ENCODE measurements at places on chromosomes 3 and 15. TPM values are rescaled to one million over a fixed set of nuclear protein-coding genes. Genes with fewer than 3 reads are reported as not detected.
A peak's percentile ranks its signal among the peaks of the same experiment; 100 is the strongest.

DNA sequence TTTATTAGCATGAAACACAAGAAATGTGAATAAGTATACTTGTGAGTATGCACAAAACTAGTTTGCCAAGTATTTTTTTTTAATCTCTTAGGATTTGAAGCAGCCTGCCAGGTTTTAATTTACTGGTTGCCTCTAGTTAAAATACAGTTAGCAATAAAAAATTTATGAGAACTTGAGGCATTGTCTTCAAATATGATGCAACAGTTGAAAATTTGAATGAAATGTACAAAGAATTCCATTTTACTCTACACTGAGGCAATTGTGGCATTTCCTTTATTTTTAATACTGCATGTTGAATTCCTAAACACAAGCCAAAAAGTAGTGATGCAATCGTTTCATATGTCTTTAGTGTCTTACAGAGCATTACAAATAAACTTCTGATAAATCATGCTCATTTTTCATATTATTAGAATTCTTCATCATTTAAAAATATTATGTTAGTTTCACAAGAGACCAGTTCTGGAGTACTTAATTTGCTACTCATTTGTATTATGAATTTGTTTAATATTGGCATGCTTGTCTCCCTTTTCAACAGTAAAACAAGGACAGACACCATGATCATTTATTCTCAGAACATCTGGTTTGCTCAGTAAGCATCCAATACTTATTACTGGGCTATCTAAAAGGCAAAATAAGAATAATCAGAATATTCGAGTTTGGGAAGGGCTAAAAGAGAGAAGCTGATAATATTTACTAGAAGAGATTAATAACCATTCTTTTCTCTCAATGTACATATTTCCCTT is 124.8 kb upstream of the PTX3 start:
- H3K27me3 ChIP-seq, result no peaks in the 10 kb centered on the region
- H3K36me3 ChIP-seq, result no peaks in the 10 kb centered on the region
- no peak overlapping the region for H3K4me3 ChIP-seq
- H3K4me1 ChIP-seq, result peaks cover 4% of the 10 kb centered on the region
- peak; percentile 98 for DNase-seq
- H3K27ac ChIP-seq, result peak overlapping the region; percentile 29

GRCh38 chr15:93649691-93650235 is 560.8 kb upstream of the RGMA start:
- no peak overlapping the region for H3K4me3 ChIP-seq
- DNase-seq, result no peak
- no peaks in the 10 kb centered on the region for H3K4me1 ChIP-seq
- no peaks in the 10 kb centered on the region for H3K36me3 ChIP-seq
- no peaks in the 10 kb centered on the region for H3K27me3 ChIP-seq
- H3K27ac ChIP-seq, result no peak overlapping the region

PARP15 gene
- total RNA-seq, result 0.26 TPM

DNA sequence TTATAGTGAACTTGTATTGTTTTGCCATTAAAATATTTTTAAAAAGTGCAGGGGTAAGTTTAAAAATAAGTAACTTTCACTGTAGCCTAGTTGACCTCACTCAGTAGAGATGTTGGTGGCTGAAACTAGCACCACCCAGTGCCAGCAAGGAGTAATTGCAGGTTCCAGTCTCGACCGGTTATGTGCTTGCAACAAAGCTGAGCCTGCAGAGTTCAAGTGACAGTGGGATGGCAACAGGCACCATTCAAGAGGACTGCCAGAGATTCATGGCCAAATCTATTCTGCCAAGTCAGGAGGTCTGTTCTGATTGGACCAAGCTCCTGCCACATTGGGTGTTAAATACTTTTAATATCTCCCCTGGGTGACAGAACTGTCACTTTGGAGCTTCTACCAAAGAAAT is 2.7 kb downstream of the ADAMTS7 start:
- no peak overlapping the region for H3K4me3 ChIP-seq
- H3K27me3 ChIP-seq, result peaks cover 3% of the 10 kb centered on the region
- H3K4me1 ChIP-seq, result peaks cover 10% of the 10 kb centered on the region
- H3K27ac ChIP-seq, result no peak overlapping the region
- no peaks in the 10 kb centered on the region for H3K36me3 ChIP-seq

ENTPD3 gene
- under 0.01 TPM for total RNA-seq

GPX1 gene
- 447 TPM for total RNA-seq

LSMEM2 gene
- not detected for total RNA-seq

GRCh38 chr15:63655683-63656372 is 58.6 kb downstream of the FBXL22 start:
- no peaks in the 10 kb centered on the region for H3K4me1 ChIP-seq
- no peak for DNase-seq
- no peak overlapping the region for H3K4me3 ChIP-seq
- H3K36me3 ChIP-seq, result peaks cover 8% of the 10 kb centered on the region
- no peak overlapping the region for H3K27ac ChIP-seq
- no peaks in the 10 kb centered on the region for H3K27me3 ChIP-seq

EBLN2 gene
- 3.0 TPM for total RNA-seq

DNA sequence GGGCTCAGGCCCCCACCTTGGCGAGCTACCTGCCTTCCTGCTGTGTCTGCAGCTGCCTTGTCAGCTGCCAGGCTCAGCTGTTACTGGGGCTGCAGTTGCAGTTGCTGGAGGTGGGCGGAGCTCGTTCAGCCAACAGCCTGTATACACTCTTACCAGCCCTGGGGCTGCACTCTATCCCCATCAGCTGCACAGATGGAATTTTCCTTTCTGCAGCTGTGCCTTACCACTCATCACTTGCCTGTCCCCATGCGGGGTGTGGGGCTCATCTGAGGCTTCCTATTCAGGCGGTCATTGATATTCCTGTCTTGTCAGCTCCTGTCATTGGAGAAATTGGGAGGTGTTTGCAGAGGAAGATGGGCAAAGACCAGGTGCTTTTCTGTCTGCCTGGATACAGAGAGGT is 9.1 kb upstream of the SYN2 start:
- no peak for DNase-seq
- no peak overlapping the region for H3K4me3 ChIP-seq
- H3K4me1 ChIP-seq, result no peaks in the 10 kb centered on the region
- H3K27ac ChIP-seq, result no peak overlapping the region
- H3K27me3 ChIP-seq, result no peaks in the 10 kb centered on the region

BFSP2 gene
- not detected for total RNA-seq

- H3K4me1 ChIP-seq, result peaks cover 2% of the 10 kb centered on the region
- no peak overlapping the region for H3K27ac ChIP-seq
- H3K4me3 ChIP-seq, result no peak overlapping the region
Observed at GRCh38 chr3:29307295-29307694, 26.4 kb downstream of the RBMS3 start.

FETUB gene
- not detected for total RNA-seq

DNA sequence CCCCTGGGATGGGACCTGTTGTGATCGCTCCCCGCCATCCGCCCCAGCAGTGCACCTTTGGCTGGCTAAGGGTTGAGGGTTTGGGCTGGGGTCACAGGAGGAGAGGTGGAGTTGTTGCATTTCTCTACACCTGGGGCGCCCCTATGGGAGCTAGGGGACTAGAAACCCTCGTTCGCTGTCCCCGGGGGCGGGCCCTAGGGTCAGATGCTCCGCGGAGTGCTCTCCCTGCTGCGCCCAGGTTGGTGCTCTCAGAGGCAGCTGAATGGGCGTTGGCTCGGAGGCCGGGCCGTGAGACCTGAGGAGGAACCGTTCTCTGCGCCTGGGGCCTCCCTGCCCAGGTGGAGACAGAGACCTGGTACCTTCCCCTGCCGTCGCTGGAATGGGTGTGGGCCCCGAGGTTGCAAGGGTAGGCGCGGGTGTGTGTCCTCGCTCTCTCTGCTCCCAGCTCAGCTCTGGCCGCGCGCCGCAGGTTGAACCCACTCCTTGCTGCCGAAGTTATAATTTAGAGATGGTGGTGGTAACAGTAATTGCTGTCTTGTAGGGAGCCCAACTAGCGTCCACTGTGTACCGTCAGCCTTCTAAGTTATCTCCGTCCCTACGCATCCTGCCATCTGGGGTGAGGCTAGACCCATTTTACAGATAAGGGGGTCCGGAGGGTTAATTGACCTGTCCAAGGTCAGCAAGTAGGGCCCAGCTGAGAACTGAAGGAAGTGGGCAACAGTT is 965 bp downstream of the FLNB start:
- DNase-seq, result no peak
- no peaks in the 10 kb centered on the region for H3K27me3 ChIP-seq
- H3K4me3 ChIP-seq, result peak overlapping the region; percentile 89
- peaks cover 16% of the 10 kb centered on the region for H3K4me1 ChIP-seq
- H3K36me3 ChIP-seq, result no peaks in the 10 kb centered on the region

ATRIP gene
- 3.0 TPM for total RNA-seq

- H3K36me3 ChIP-seq, result no peaks in the 10 kb centered on the region
- DNase-seq, result peak; percentile 68
- no peak overlapping the region for H3K27ac ChIP-seq
- no peak overlapping the region for H3K4me3 ChIP-seq
Observed at GRCh38 chr3:116770815-116771450, 61.4 kb downstream of the TUSC7 start.

DNA sequence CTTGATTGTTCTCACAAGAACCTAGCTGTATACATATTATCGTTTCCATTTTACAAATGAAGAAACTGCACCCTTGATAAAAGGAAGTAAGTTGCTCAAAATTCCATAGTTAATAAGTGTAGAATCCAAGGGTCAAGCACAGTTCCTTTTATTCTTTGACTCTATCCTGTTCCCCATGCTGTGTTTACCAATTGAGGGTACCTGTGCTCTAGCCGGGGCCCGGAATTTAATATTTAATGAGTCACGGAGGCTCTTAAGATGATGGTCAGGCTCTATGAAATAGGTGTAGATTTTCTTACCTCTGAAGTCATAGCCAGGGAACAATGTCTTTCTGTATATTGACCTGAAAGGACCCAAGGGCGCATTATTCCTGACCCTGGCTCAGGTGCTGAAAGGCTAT is 65.2 kb downstream of the LPP start:
- no peak overlapping the region for H3K4me3 ChIP-seq
- no peak for DNase-seq
- H3K36me3 ChIP-seq, result peaks cover 9% of the 10 kb centered on the region
- H3K27me3 ChIP-seq, result no peaks in the 10 kb centered on the region

DNA sequence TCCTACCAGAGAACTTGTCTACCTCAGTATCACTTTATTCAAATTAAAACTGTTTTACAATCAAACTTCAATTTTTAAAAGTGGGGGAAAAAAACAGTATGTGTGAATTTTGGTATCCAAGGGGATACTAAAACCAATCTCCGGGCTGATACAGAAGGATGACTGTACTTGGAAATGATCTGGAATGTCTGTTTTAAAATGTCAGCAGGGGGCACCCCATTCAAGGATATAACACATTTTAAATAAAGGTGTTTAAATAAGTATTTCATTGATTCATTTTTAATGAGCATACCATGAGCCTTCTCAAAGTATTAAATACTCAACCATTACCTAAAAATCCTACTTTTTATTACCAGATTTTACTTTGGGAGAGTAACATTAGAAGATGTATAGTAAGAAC is 67.9 kb downstream of the ULK4 start:
- peak; percentile 75 for DNase-seq
- no peaks in the 10 kb centered on the region for H3K36me3 ChIP-seq
- H3K27ac ChIP-seq, result no peak overlapping the region
- no peaks in the 10 kb centered on the region for H3K27me3 ChIP-seq

DNA sequence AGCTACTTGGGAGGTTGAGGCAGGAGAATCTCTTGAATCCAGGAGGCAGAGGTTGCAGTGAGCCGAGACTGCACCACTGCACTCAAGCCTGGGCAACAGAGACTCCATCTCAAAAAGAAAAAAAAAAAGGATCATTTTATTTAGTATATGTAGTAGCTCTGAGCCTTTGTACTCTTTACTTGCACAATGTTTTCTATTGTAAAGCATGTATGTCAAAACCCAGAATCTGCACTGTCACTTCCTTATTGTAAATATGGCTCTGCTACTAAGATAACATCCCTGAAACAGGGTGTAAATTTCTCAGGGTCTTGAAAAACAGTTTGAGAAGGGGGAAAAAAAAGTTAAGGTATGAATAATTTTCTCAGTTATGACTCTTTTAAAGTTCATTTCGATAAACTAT is 35.1 kb downstream of the SLMAP start:
- no peak overlapping the region for H3K27ac ChIP-seq
- H3K4me3 ChIP-seq, result no peak overlapping the region
- DNase-seq, result no peak
- H3K27me3 ChIP-seq, result no peaks in the 10 kb centered on the region
- H3K36me3 ChIP-seq, result no peaks in the 10 kb centered on the region

- no peak overlapping the region for H3K27ac ChIP-seq
- H3K4me1 ChIP-seq, result no peaks in the 10 kb centered on the region
- H3K4me3 ChIP-seq, result no peak overlapping the region
- no peaks in the 10 kb centered on the region for H3K27me3 ChIP-seq
- no peak for DNase-seq
Observed at GRCh38 chr3:88936831-88937230, 170.6 kb upstream of the EPHA3 start.

GOLGA8G gene
- not detected for total RNA-seq

PPARG gene
- total RNA-seq, result 14.9 TPM

ITIH4 gene
- total RNA-seq, result 2.6 TPM

DNA sequence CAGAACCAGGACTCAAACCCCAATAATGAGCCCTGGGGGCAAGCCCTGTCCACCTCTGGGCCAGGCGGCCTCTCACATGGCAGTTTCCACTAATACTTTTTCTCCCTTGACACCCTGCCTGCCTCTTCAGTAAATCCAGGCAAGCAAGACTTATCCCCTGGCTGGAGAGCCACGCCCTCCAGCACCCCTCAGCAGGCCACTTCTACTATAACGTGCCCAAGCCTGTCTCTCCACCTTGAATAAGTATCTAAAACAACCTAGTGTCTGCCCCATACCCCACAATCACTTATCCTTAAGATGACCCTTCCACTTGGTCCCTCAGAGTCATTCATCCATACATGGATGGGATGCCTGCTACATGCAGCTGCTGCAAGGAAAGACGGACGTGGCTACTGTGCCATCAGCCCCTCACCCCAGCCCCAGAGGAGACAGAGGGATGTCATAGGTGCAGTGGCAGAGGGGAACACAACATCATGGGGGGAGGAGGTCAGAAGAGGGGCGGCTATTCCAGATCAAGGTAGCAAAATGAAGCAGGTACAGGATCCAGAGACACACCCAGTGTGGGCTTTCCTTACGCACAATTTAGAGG is 63.4 kb downstream of the LRIG1 start:
- H3K27me3 ChIP-seq, result no peaks in the 10 kb centered on the region
- H3K4me3 ChIP-seq, result no peak overlapping the region
- H3K4me1 ChIP-seq, result peaks cover 20% of the 10 kb centered on the region
- H3K36me3 ChIP-seq, result no peaks in the 10 kb centered on the region

DNA sequence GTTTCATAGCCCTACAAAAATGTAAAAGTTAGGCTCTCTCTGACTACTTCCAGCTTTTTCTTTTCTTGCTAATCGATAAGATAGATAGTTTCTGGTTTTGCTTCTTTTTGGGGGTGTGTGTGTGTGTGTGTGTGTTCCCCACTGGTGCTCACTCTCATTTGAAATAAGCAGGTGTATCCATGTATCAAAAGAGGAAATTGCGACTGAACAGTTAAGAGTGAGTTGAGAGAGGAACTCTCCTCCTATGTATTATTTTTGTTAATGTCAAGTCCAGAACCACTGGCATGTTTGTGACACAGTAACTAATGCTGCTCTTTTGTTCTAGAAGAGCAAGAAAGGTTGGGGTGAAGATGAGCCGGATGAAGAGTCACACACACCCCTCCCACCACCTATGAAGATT is 96.7 kb upstream of the UMPS start:
- DNase-seq, result no peak
- no peaks in the 10 kb centered on the region for H3K4me1 ChIP-seq
- no peaks in the 10 kb centered on the region for H3K36me3 ChIP-seq
- peaks cover 2% of the 10 kb centered on the region for H3K27me3 ChIP-seq
- H3K4me3 ChIP-seq, result no peak overlapping the region

THBS1 gene
- total RNA-seq, result 631 TPM

PLEKHO2 gene
- 163 TPM for total RNA-seq
